Occipital lobe (tissue), 3 donors: ENCODE measurements at places on chromosomes 1 and 21. TPM values are rescaled to one million over a fixed set of nuclear protein-coding genes. Genes with fewer than 3 reads are reported as not detected.

Gene CYP2J2
- 0.47 TPM for total RNA-seq

Gene PDIK1L
- 93.6 TPM for total RNA-seq

Gene DNTTIP2
- total RNA-seq = 38.4 TPM

Gene IQGAP3
- total RNA-seq = 1.1 TPM

Gene WDR77
- 21.1 TPM for total RNA-seq

Gene AGMAT
- total RNA-seq = 0.47 TPM

Gene CCDC17
- total RNA-seq = 0.47 TPM

Gene PTPRC
- 4.5 TPM for total RNA-seq

Gene GJA9
- not detected for total RNA-seq

Gene RPE65
- total RNA-seq = 0.16 TPM

Gene SPRR2F
- total RNA-seq = not detected

Gene EXTL1
- 2.3 TPM for total RNA-seq

Gene RIPK4
- total RNA-seq = 0.47 TPM

Gene KRTAP21-2
- not detected for total RNA-seq

Gene RAB42
- 1.6 TPM for total RNA-seq

Gene UBE2U
- not detected for total RNA-seq

Gene TMEM269
- 0.47 TPM for total RNA-seq

Gene CLDN14
- not detected for total RNA-seq

Gene ZSWIM5
- total RNA-seq = 22.6 TPM

Gene CFHR2
- total RNA-seq = not detected

Gene LPAR3
- total RNA-seq = 0.78 TPM

Gene OR6K3
- total RNA-seq = not detected

Gene HMGCS2
- total RNA-seq = not detected

Gene MFAP2
- 5.6 TPM for total RNA-seq

Gene HSF2BP
- total RNA-seq = 3.9 TPM

Gene RIPPLY3
- total RNA-seq = not detected

Gene AZIN2
- 25.4 TPM for total RNA-seq

Gene HMGN1
- total RNA-seq = 139 TPM

Gene TPTE
- total RNA-seq = not detected

Gene SLC26A9
- not detected for total RNA-seq

Gene CLIC4
- total RNA-seq = 96.7 TPM

Gene ADARB1
- total RNA-seq = 17.0 TPM

Gene GPR25
- total RNA-seq = not detected

Gene PRXL2B
- total RNA-seq = 11.9 TPM

Gene HYI
- total RNA-seq = 32.1 TPM

Gene LORICRIN
- total RNA-seq = not detected

Gene ZYG11A
- 0.47 TPM for total RNA-seq

Gene AMY1B
- not detected for total RNA-seq

Gene ADAM30
- total RNA-seq = not detected

Gene ACTL8
- total RNA-seq = not detected

Gene SLC16A4
- total RNA-seq = 5.8 TPM

Gene C1orf35
- total RNA-seq = 4.1 TPM

Gene ADGRL4
- total RNA-seq = 3.1 TPM

Gene SESN2
- 5.1 TPM for total RNA-seq

Gene ANGPTL7
- not detected for total RNA-seq

Gene CLDN19
- total RNA-seq = not detected

Gene EYA3
- total RNA-seq = 9.2 TPM

Gene SPRR2G
- total RNA-seq = not detected

Gene SPATA21
- not detected for total RNA-seq

Gene FLG2
- not detected for total RNA-seq

Gene OR10Z1
- not detected for total RNA-seq

Gene TEDDM1
- not detected for total RNA-seq

Gene RPS8
- total RNA-seq = 1,634 TPM
